ENCODE measurements at places on chromosomes 1 and 21.

GRCh38 chr1:26027716-26028489 lies 6.3 kb downstream of the EXTL1 start:
- no peak for DNase-seq

GRCh38 chr1:3036447-3037280 lies 15.4 kb downstream of the ACTRT2 start:
- DNase-seq = no peak

GRCh38 chr1:206555473-206555935 lies 48.2 kb downstream of the RASSF5 start:
- no peak for DNase-seq

- DNase-seq = no peak
Measured at GRCh38 chr1:33334081-33334552, 13.2 kb upstream of the A3GALT2 start.

GRCh38 chr1:63913533-63913932 lies 139.7 kb downstream of the ROR1 start:
- no peak for DNase-seq

DNA sequence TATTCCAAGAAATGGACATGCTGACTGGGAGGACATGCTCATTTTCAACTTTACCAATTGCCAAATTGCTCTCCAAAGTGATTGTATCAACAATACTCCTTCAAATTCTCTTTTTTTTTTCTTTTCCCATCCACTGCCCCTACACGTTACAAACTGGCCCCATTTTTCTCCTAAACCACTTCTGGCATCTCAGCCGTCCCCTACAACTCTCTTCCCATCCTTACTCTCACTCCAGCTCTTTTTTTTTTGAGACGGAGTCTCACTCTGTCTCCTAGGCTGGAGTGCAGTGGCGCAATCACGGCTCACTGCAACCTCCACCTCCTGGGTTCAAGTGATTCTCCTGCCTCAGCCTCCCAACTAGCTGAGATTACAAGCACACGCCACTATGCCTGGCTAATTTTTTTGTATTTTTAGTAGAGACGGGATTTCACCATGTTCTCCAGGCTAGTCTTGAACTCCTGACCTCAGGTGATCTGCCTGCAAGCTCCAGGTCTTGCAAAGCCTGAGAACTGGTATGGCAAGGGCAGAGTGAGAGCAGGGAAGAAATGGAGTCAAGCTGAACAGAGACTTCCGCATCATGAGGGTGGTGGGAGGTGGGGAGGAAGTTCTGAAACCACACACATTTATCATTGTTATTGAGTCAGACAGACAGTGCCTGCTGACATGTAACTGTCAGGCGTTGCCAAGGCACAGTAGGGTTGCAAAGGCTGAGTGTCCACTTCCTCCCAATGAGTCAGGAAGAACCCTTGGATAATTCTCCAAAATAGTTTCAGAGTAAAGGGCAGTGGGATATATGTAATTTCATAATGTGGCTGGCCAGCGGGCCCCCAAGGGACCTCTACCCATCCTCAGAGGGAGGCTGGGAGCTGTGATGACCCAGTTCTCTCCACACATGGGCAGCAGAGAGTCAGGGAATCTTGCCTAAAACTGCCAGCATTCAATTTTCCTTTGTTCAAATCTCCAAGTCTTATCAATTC lies 17.4 kb downstream of the CELA3A start:
- peak; percentile 32 for DNase-seq

DNA sequence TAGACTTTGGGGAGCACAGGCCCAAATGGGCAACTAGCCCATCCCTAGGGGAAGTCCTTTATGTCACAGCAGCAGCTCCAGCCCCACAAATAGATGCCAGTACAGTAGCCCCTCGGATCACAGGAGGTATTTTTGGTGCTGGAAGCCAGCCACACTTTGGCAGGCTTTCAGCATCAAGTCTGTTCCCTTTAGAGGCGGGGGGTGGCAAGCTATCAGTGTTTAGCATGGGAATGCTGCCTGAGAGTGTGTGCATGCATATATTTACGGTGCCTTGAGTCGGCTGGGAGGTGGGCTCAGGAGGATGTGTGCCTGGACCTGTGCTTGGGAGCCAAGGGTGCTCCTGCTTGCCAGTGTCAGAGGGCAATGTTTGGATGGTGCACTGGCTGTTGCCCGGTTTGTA lies 3.5 kb upstream of the PLXNA2 start:
- no peak for DNase-seq

DNA sequence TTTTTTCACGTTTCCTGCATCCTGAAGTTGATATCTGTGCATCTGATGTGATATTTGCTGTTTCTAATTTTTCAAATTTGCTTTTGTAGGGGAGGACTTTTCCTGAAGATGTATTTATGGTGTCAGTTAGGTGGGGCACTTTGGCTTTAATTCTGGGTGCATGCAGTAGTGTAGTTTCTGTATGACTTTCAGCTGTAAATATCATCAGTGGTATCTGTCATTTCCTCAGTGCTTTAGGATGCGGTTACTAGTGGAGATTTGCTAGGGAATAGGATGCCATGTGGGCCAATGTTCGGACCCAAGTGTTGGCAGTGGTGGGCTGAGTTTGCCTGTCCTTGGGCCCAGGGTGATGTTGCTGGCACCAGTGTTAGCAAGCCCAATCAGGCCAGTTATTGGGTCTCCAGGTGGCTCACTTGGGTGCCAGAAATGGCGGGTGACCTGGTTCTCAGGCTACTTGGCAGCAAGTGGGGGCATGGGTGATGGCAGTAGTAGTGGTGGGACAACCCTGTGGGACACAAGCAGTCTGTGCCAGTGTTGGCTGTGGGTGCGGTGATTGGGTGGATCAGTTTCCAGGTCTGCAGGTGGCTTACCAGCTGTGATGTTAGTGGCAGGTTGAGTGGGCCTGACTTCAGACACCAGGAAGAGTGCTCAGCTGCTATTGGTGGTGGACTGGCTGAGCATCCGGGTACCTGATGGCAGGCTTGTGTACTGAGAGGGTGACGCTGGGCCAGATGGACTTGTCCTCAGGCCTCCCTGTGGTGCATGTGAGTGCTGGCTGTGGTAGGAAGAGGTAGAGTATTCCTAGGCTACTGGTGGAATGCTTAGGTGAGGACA lies 24.4 kb downstream of the CD55 start:
- no peak for DNase-seq

Measured in T-helper 22 cell (primary cell).